ENCODE measurements at places on chromosomes 13 and 19.

GRCh38 chr13:48928757-48929430, 46.8 kb upstream of the FNDC3A start:
- DNase-seq: no peak

- no peak for DNase-seq
These were observed 16.3 kb downstream of the POP4 start for GRCh38 chr19:29622166-29623070.

- no peak for DNase-seq
These were observed 75.8 kb upstream of the FRY start for GRCh38 chr13:31955741-31956140.

- no peak for DNase-seq
These were observed 534 bp downstream of the STK24 start for GRCh38 chr13:98576200-98576945.

DNA sequence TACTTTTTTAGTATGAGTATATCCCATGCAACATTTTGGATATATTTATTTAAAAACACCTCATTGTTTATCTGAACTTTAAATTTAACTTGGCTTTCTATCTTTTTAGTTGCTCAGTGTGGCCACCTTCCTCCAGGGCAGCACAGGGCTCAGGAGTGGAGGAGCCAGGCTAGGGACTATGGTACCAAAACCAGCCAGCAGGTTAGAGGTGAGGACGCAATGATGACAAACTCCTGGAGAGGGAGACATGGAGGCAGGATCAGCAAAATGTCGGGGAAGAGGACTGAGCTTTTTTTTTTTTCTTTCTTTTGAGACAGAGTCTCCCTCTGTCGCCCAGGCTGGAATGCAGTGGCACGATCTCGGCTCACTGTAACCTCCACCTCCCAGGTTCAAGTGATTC, 29.6 kb upstream of the CALM3 start:
- no peak for DNase-seq

GRCh38 chr13:47481536-47481935, 519.5 kb downstream of the SUCLA2 start:
- DNase-seq: no peak

GRCh38 chr13:43284162-43284561, 260.8 kb downstream of the DNAJC15 start:
- no peak for DNase-seq

- no peak for DNase-seq
These were observed 14.2 kb downstream of the ONECUT3 start for GRCh38 chr19:1767464-1767933.

- no peak for DNase-seq
These were observed 22.3 kb upstream of the PIK3R2 start for GRCh38 chr19:18130523-18131242.

DNA sequence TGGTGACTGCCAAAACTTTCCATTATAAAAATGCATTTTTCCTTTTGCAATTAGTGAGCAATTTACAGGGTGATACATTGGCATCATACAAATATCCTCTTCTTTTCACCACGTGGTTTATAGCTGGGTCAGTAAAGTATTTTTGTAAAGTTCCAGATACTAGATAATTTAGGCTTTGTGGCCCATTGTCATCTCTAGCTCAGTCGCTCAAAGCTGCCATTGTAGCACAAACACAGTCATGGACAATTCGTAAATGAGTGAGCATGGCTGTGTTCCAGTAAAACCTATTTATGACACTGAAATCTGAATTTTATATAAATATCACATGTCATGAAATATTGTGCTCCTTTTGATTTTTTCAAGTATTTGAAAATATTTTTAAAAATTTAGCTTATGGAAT, 162.9 kb downstream of the USP12 start:
- no peak for DNase-seq

- no peak for DNase-seq
These were observed 8.1 kb upstream of the ARL11 start for GRCh38 chr13:49620170-49620621.

DNA sequence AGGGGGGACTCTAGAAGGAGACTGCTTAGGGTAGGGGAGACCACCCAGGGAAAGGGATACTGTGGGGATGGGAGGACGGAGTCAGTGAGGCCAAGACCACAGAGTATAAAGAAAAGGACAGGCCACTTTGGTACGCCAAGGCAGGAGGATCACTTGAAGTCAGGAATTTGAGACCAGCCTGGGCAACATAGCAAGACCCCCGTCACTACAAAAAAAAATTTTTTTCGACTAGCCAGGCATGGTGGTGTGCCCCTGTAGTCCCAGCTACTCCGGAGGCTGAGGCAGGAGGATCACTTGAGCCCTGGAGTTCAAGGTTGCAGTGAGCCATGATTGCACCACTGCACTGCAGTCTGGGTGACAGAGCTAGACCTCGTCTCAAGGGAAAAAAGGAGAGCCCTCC, 6.6 kb downstream of the IFNL3 start:
- no peak for DNase-seq

GRCh38 chr13:24133021-24133795, 27.3 kb upstream of the SPATA13 start:
- no peak for DNase-seq

DNA sequence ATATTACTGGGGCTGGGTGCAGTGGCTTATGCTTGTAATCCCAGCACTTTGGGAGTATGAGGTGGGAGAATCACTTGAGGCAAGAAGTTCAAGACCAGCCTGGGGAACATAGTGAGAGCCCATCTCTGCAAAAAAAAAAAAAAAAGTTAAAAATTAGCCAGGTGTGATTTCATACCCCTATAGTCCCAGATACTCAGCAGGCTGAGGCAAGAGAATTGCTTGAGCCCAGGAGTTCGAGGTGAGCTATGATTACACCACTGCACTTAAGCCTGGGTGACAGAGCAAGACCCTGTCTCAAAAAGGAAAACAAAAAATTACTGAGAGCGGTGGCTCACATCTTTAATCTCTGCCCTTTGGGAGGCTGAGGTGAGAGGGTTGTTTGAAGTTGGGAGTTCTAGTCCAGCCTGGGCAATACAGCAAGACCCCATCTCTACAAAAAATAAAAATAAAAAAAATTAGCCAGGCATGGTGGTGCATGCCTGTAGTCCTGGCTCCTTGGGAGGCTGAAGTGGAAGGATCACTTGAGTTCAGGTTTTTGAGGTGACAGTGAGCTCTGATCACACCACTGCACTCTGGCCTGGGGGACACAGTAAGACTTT, 87.5 kb downstream of the ZMYM2 start:
- DNase-seq: no peak

DNA sequence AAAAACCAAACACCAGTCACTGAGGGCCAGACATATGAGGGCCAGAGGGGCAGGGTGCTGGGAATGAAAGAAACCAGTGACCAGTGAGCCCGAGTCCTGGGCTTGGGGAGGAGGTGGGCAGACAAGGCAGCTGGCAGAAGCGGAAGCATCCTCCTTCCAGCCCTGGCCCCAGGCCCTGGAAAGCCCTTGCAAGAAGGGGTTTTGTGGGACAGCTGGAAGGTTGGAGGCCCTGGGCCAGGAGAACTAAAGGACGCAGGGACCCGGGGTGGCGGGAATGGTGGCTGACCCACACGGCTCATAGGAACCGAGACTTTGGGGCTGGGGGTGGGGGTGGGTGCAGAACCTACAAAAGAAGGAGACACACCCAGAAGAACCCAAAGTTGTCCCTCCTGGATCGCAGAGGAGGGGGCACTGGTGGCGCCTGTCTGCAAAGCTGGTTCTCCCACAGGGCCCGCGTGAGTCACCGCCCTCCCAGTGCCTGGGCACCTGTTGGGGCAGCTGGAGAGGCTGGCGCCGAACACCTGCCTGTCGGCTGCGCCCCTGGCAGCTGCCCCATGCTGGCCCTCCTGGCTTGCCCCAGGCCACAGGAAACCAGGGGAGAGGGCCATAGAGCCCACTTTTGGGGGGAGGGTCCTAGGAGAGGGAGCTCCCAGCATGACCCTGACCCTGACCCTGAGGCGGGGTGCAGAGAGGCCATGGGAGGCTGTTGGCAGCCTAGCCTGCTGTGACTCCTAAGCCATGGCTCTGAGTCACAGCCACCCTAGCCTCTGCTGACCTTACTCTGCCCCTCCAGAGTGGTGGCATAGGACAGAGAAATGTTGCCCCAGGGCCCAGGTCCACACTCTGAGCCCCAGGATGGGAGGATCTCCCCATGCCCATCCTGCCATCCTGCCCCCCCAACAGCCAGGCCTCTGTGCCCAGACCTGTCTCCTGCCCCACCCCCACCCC, 802 bp downstream of the DMPK start:
- DNase-seq: no peak

- no peak for DNase-seq
These were observed 264.1 kb downstream of the NALCN start for GRCh38 chr13:101152184-101152583.

GRCh38 chr19:33448159-33448516, 73.5 kb downstream of the PEPD start:
- DNase-seq: no peak

GRCh38 chr13:43786766-43787517, at the start of gene ENOX1:
TSS of gene ENOX1 (minus strand) at chr13:43786972.
- DNase-seq: no peak

GRCh38 chr13:25860862-25861261, 191.0 kb downstream of the SHISA2 start:
- no peak for DNase-seq

GRCh38 chr19:7115721-7116120, 46.2 kb downstream of the ZNF557 start:
- DNase-seq: no peak

DNA sequence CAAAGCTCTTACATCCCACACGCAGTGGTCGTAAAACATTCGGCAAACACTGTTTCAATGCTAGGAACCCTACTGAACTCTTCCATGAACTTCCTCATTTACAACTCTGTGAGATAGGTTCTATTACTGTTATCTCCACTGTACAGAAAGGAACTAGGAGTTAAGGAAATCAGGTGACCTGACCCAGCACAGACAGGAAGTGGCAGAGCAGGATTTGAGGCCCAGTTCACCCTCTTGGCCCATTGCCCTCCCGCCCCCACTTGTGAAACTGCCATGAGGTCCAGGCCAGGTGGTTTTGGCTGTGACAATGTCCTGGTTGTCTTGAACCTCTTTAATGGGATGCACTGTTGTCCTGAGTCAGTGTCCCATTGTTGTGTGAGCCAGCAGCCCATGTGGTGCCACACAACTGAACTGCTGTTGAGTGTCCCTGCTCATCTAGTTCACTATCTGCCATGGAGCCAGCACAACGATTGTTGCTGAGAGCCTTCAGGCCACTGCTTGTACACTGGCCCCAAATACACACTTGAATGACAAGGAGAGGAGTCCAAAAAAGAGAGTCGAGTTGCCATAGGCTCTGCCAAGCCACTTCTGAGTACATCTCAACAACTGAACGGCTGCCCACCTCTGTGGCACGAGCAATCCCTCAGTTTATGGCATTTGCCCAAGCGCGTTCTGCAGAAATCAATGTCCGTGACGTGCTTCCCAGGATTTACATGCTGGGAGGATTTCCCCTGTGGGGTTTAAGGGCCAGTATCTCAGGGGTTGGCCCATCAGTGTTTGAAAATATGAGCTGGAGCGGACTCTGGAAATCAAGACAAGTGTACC, 484.6 kb downstream of the TSHZ3 start:
- DNase-seq: no peak

GRCh38 chr13:25181597-25181996, 9.5 kb upstream of the AMER2 start:
- DNase-seq: no peak

All from SK-N-MC (cell line).